Bronchial epithelial cell (primary cell): ENCODE measurements at places on chromosomes 4 and X. TPM values are rescaled to one million over a fixed set of nuclear protein-coding genes. Genes with fewer than 3 reads are reported as not detected.

NPY1R gene
- total RNA-seq, result 0.26 TPM in 1 of 2 replicates, not detected in the other

TEX13D gene
- total RNA-seq, result not detected in 2 replicates

BEND2 gene
- not detected in 2 replicates for total RNA-seq

SLC49A3 gene
- 0.53 and 1.7 TPM in 2 replicates for total RNA-seq

DIPK2B gene
- total RNA-seq, result not detected in 2 replicates

CHIC2 gene
- total RNA-seq, result 36.1 and 42.2 TPM in 2 replicates

RNF128 gene
- total RNA-seq, result 21.0 and 32.1 TPM in 2 replicates

APBB2 gene
- 39.2 and 45.2 TPM in 2 replicates for total RNA-seq

DKK2 gene
- total RNA-seq, result 0.26 TPM in 1 of 2 replicates, not detected in the other

NPFFR2 gene
- total RNA-seq, result 0.26 TPM in 1 of 2 replicates, not detected in the other

SYN1 gene
- 0.26 TPM in 1 of 2 replicates, not detected in the other for total RNA-seq

SORBS2 gene
- 1.1 and 1.9 TPM in 2 replicates for total RNA-seq

ANKRD17 gene
- 41.9 and 45.6 TPM in 2 replicates for total RNA-seq

F8A3 gene
- total RNA-seq, result 0.26 and 0.38 TPM in 2 replicates

PDHA1 gene
- total RNA-seq, result 87.9 and 182 TPM in 2 replicates

GPC4 gene
- total RNA-seq, result 0.26 and 0.64 TPM in 2 replicates

TMEM185A gene
- total RNA-seq, result 20.3 and 27.0 TPM in 2 replicates

MAGEC2 gene
- total RNA-seq, result not detected in 2 replicates

AWAT2 gene
- total RNA-seq, result not detected in 2 replicates

ADGRG4 gene
- total RNA-seq, result not detected in 2 replicates

MXRA5 gene
- total RNA-seq, result 0.26 and 0.53 TPM in 2 replicates

MID2 gene
- total RNA-seq, result 21.9 and 28.8 TPM in 2 replicates

FOXR2 gene
- total RNA-seq, result not detected in 2 replicates

ZFP92 gene
- 0.53 and 1.3 TPM in 2 replicates for total RNA-seq

PHOX2B gene
- total RNA-seq, result not detected in 2 replicates

SLC26A1 gene
- under 0.01 and 0.13 TPM in 2 replicates for total RNA-seq

ATOH1 gene
- total RNA-seq, result not detected in 2 replicates

SHROOM4 gene
- 0.26 and 0.51 TPM in 2 replicates for total RNA-seq

SLITRK4 gene
- total RNA-seq, result under 0.01 TPM in 2 replicates

SPANXA2 gene
- not detected in 2 replicates for total RNA-seq

CCDC120 gene
- total RNA-seq, result 1.1 and 2.2 TPM in 2 replicates

AFM gene
- not detected in 2 replicates for total RNA-seq

PNCK gene
- 1.5 and 2.1 TPM in 2 replicates for total RNA-seq

NAA11 gene
- not detected in 2 replicates for total RNA-seq

ZNF275 gene
- total RNA-seq, result 3.6 and 3.9 TPM in 2 replicates

RBM47 gene
- total RNA-seq, result 35.0 and 42.9 TPM in 2 replicates

NHS gene
- total RNA-seq, result 0.79 and 1.0 TPM in 2 replicates

CLNK gene
- total RNA-seq, result not detected in 2 replicates

SLC2A9 gene
- 29.7 and 71.0 TPM in 2 replicates for total RNA-seq

SMC1A gene
- total RNA-seq, result 9.0 and 15.0 TPM in 2 replicates

SAGE1 gene
- total RNA-seq, result not detected in 2 replicates

NXF2B gene
- not detected in 2 replicates for total RNA-seq

AMMECR1 gene
- total RNA-seq, result 19.0 and 34.1 TPM in 2 replicates

PDGFC gene
- total RNA-seq, result 38.7 and 52.2 TPM in 2 replicates

SMIM14 gene
- total RNA-seq, result 21.1 and 26.1 TPM in 2 replicates

PNMA5 gene
- total RNA-seq, result not detected in 2 replicates

RADX gene
- 1.7 and 2.4 TPM in 2 replicates for total RNA-seq

BCOR gene
- total RNA-seq, result 6.1 and 10.4 TPM in 2 replicates

CT45A10 gene
- total RNA-seq, result not detected in 2 replicates

NEIL3 gene
- total RNA-seq, result 0.53 and 0.90 TPM in 2 replicates
